Suppressor macrophage treated with lipopolysaccharide for 4 hours (primary cell): ENCODE measurements at places on chromosomes 5 and 9.

GRCh38 chr5:7325975-7326913, 69.7 kb upstream of the ADCY2 start:
- no peak for DNase-seq

DNA sequence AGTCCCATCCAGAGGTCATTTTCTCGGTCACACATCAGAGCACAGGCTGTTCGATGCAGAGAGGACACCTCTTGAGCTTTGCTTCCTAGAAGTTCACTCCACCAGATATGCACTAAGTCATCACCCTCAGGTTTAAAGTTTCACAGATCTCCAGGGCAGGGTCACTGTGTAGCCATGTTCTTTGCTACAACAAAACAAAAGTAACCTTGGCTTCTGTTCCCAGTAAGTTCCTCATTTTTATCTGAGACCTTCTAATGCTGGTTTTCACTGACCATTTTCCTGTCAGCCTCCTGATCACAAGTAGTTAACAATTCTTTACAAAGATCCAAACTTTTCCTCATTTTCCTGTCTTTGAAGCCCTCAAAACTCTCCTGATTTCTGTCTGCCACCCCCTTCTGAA, 97.5 kb upstream of the CTSV start:
- DNase-seq, result no peak

DNA sequence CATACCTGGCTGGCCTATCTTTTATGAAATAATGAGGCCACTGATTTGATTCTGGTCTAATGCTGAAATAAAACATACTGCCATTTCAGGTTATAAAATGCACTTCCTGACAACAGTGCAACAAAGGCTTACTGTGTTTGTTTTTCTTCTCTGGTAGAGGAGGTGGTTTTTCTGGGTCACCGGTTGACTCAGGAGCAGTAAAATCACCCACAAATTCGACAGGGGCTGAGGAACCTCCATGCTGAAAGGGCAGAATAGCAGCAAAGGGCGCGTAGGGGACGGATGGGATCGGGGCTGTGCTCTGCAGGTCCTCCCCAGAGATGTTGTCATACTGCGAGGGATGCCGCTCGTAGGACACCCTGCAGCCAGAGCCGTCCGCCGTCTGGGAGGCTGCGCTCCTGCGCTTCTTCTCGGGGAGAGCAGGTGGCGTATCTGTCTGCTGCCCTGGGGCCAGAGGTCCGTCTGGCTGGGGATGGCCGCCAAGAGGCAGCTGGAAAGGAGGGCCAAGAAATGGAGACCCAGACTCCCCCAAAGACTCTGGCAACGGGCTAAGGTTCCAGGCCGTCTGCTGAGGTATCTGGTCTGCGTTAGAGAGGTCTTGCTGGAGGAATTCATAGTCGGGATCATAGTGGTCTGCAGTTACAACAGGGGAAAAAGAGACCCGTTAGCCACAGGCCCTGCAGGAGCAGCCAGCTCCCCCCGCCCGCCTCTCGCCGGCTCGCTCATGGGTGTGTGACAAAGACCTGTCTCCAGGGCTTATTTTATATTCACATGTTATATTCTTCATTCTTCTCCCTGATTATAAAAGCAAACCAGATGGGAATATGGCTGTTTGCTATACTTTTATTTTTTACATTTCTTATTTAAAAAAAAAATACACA, 80.7 kb downstream of the PRRT1B start:
- no peak for DNase-seq

DNA sequence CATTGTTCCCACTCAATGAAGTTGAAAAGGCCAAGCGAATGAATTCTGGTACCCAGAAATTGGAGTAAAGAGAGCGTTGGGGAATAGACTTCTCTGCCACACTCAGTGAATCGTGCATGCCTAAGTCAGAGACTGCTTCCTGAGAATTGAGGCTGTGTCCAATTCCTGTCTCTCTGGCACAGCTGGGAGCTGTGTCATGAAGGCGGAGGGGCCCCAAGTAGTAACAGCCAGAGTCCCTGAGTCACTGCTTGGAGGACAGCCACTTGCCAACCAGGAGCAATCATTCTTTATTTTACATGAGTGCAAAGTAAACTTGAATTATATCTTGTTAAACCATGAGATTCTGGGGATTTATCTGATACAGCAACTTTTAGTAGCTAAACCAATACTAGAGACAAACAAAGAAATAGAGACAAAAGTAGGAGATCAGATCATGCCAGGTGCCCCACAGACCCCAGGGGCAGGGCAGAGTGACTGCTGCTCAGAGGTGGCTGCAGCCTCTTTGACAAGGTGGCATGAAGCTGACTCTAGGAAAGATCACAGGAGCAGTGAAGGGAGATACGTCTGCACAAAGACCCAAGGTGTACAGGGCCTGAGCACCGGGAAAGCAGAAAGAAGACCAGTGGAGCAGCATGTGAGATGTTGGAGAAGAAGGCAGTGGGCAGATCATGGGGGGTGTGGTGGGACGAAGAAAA, 246.0 kb downstream of the GADD45G start:
- no peak for DNase-seq

DNA sequence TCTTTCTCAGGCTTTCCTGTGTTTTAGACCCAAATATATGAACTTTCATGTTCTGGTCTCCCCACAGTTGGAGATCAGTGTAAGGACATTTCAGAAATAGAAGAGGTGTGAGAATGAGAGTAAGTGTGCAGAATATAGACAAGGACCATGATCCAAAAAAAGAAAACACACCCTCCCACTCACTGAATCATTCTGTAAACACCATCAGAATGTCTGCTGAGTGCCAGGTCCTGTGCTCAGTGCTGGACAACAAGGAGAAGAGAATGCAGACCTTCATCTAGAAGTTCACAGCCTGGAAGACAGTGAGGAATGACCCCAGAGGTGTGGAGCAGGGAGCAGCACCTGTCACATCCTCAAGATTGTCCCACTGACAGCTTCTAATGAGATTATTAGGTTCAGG, 19.1 kb upstream of the SH3RF2 start:
- DNase-seq, result no peak

GRCh38 chr5:139205586-139205985, 7.4 kb upstream of the SIL1 start:
- no peak for DNase-seq

DNA sequence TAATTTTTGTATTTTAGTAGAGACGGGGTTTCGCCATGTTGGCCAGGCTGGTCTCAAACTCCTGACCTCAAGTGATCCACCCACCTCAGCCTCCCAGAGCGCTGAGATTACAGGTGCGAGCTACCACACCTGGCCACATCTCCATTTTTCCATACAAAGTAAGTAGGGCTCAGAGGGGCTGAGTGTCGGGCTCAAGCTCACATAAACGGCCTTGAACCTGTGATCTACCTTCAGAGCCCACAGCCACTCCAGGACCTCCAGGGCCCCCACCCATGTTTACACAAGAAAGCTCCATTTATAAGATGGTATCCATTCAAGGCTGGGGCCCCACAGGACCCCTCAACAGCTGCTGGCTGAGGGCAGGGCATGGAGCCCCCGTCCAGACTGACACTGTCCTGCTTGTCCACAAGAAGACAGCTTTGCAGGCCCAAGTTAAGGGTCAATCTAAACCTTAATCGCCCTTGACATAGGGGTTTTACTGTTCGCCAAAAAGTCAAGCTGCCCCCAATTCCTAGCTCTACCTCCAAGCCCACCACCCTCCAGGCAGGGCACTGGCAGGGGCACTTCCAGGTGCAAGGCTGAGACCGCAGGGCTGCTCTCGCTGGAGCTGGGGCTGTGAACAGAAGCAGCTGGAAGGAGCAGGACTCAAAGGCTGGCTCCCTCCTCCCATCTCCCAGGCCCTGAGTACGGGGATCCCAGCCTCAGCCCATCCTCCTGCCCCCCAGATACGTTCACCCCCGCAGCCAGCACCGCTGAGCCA, 18.9 kb downstream of the FAM78A start:
- no peak for DNase-seq

DNA sequence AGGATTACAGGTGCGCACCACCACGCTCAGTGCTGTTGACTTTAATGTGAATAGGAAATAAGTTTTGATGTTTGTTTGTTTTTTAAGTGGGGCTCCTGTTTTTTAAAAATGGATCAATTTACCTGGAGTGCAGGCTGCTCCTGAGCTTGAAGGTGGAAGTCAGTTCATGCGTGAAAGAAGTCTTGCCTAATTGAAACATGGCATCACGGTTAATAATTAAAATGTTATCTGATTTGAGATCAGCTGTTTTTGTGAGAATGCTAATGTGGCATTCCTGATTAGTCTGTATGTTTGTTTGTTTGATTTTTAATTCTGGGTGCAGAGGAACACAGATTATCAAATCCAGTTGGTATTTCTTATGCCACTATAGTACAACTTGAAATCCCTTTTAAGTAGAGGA, 6.5 kb downstream of the SFXN1 start:
- no peak for DNase-seq

DNA sequence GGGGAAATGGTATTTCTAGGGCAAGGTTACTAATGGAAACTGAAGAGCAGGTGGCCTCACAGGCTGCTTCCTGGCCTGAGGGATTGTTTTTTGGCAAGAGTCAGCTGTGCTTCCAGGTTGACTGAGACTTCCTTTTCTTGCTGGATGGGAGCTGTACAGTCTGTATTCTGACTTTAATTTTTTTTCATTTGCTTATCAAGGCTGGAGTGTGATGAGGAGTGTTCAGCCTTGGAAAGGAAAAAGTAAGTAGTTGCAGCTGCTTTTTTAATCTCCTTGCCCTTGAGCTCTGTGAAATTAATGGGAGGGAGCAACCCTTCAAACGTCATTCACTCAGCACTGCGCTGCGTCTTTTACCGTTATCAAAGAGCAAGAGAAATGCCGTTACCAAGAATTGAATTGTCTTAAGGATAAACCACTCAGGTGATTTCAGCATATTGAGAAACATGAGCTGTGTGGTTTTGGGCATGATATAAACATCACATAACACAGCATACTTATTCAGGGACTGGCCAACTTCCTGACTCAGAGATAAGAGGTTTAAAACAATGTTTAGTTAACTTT, 47.6 kb downstream of the AQP7 start:
- no peak for DNase-seq

GRCh38 chr5:168362097-168362885, 70.8 kb downstream of the WWC1 start:
- no peak for DNase-seq

DNA sequence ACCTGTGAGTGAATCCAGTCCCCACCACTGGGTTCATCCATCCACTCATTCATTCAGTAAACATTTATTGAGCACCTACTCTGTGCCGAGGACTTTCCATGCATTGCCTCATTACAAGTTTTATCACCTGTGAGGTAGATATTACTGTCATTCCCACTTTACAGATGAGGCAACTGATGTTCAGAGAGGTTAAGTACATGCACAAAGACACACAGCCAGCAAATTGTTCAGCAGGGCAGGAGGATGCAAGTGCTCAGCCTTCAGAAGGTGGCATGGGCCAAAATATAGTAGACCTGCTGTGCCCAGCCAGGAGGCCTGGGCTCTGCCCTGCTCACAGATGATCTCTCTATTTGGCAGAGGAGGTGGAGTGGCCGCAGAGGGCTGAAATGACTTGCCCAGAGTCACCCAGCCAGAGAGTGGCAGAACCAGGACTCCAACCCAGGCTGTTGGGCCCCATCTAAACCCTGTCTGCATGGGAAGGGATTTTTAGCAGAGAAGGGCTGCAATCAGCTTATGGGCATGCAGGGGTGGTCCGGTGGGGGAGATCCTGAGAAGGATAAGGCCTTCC, 7.6 kb upstream of the NEURL1B start:
- DNase-seq, result no peak

DNA sequence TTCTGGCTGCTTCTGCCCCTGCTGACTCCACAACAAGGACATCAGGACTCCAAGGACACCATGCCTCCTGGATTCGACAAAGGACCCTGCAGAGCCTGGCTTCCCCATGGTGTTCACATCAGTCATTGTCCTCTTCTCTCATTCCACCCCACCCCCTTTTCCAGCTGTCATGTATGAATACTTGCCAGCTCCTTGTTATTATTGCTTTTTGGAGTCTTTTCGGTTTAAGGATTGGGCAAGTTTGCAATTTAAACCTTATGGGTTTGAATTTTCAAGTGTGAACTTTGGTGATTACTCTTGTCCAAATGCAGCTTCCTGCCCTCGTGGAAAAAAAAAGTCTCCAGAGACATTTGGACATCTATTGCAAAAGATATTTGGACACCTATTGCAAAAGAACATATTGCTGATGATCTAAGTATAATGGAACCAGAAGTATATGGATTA, 14.2 kb upstream of the LVRN start:
- peak; percentile 20 for DNase-seq

GRCh38 chr9:89051421-89052025, 60.3 kb downstream of the S1PR3 start:
- DNase-seq, result no peak

- no peak for DNase-seq
Measured at GRCh38 chr9:114503522-114504340, 1.5 kb downstream of the WHRN start.

DNA sequence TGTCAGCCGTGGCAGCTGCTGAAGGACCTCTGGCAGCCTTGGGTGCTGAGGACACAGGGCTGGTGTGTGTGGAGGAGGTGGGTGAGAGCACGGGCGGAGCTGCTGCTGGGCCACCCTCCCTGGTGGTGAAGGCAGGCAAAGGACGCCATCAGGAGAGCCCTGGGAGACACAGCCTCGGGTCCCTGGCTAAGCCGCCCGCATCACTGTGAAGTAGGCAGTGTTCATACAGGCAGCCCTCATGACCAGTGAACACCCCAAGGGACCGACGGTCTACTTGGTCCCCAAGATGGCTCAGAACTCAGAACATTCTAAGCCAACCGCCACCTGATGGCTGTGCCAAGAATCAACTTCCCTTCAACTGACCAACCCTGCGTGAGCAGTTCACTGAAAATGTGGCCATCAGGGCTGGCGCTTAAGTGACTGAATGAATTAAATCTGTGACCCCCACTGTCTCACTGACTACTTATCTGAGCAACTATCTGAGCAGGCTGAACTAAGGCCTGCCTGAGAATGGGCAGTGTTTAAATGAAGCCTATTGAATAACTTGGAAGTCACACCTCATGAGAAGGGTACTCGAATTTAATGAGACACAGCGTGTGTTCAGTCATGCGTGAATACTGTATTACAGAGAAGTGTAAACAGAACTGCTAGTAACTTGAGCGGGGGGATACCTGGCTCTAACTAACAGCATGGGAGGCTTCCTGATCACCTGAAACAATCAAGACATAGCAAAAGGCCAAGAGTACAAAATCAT, 54.7 kb upstream of the SIMC1 start:
- no peak for DNase-seq
